ENCODE measurements at places on chromosomes 16 and 17. TPM values are rescaled to one million over a fixed set of nuclear protein-coding genes. Genes with fewer than 3 reads are reported as not detected.

- no peak for DNase-seq
Measured at GRCh38 chr16:12582696-12583095, 221.0 kb downstream of the CPPED1 start.

DNA sequence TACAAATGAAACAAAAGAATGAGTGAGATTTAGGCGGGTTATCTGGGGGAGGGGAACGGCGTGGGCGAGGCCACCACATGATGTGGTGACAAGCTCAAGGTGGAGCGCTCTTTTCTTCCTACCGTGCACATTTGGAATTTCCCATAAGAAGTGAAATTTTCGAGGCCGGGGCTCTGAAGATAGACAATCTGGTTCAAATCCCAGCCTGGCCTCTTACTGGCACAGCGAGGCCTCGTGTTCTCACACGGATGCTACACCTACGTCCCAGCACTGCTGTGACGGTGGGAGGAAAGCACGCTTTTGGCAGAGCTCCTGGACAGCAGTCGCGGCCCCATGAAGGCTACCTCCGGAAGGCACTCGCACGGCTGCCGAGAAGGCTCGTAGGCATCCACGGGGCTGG lies 25.2 kb downstream of the ZDHHC7 start:
- DNase-seq: no peak

The FAM83G gene
- total RNA-seq: 9.5 TPM

The TSPOAP1 gene
- 1.1 TPM for total RNA-seq
